Ammon's horn (tissue), 1 donor: ENCODE measurements at places on chromosomes 6 and 20.
A peak's percentile ranks its signal among the peaks of the same experiment; 100 is the strongest.

DNA sequence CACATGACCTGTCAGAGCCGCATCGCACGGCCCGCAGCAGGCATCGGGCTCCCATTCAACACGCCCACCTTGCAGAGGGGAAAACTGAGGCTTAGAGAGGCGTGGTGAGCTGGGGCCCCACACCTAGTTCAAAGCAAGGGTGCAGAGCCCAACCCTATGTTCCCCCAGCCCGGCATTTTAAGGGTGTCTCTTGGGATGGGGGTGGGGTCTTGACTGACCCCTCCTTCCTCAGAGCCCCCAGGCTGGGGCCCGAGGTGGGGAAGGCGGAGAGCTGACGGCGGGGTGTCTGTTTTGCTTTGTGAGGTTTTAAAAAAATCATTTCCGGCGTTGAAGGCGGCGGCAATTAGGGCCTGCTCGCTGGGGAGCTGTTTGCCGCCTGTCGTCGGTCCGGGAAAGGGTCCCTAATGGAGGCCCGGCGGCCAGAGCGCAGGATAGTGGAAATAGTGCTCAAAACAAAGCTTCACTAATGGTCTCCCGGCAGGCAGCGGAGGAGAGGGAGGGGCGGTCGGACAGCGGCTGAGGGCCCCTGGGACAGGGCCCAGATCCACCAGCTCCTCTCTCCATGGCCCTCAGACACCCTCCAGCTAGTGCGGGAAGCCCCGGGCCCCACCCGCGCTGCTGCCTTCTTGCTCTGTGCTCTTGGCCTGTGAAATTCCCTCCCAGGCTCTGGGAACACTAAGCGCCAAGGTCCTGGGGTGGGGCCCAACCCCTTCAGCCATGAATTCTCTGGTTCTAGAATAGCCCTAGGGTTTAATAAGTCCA is 11.9 kb downstream of the VSTM2L start:
- DNase-seq, result no peak

GRCh38 chr20:8509809-8510208 is 377.7 kb downstream of the PLCB1 start:
- no peak for DNase-seq

DNA sequence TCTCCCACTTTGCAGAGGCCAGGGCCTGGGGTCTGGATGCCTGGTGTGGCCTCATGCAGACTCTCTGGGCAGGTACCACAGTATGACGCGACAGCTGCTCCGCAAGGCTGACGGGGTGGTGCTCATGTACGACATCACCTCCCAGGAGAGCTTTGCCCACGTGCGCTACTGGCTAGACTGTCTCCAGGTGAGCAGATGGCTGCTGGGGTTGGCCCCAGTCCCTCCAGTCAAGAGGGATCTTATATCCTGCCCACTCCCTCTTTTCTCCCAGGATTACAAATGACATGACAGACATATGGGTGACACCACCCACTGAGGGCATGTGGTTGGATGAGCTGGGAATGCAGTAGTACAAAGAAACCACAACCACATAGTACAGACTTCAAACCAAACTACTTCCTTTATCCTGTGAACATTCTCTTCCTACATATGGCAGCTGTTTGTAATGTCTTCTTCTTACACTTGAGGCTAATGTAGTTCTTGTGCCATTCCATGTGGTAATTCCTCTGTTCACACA is 29.9 kb downstream of the RAB44 start:
- no peak for DNase-seq

- no peak for DNase-seq
Measured at GRCh38 chr6:122645256-122645655, 35.1 kb downstream of the PKIB start.

DNA sequence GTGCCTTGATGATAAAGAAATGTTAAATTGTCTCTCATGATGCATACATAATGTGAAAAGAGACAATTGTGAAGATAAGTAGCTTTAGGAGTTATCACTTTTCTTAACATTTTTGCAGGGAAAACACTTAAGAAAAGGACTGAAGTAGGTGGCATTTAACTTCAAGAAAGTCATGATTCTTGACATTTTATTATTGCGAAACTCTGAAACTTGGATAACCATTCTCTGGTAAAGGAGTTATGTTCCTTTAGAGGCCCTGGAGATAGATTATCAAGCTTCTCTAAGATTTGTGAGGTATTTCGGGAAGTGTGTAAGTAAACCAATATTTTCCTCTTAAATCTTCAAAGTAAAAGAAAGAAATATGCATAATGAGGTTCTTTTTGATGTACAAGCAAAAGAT is 38.5 kb downstream of the HTR1B start:
- DNase-seq, result no peak

- no peak for DNase-seq
Measured at GRCh38 chr6:121619987-121620740, 184.7 kb downstream of the GJA1 start.

DNA sequence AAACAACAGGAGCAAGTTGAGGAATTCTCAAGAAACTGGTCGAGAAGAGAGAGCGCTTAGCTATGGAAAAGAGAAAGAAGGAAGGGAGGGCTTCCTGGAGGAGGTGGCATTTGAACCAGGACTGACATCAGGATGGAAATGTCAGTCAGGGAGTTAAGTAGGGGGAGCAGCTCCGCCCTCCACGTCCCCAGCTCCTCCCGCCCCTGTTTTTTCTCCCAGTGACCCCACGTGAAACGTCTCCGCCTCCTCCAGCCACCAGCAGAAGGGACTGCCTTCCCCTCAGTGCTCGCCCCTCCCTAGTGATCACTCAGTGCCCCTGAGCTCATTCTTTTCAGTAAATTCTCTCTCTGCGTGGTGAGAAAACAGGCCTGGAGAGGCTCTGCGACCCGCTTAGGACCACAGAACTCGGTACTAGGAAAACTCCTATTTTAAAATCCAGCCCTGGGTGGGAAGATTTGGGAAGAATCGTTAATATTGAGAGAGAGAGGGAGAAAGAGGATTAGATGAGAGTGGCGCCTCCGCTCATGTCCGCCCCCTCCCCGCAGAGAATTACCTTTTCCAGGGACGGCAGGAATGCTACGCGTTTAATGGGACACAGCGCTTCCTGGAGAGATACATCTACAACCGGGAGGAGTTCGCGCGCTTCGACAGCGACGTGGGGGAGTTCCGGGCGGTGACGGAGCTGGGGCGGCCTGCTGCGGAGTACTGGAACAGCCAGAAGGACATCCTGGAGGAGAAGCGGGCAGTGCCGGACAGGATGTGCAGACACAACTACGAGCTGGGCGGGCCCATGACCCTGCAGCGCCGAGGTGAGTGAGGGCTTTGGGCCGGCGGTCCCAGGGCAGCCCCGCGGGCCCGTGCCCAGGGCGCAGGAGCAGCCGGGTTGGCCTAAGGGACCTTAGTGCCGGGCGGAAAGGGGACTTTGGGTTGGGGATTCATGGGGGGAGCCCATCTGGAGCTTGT is 4.6 kb downstream of the HLA-DPB1 start:
- peak; percentile 68 for DNase-seq

DNA sequence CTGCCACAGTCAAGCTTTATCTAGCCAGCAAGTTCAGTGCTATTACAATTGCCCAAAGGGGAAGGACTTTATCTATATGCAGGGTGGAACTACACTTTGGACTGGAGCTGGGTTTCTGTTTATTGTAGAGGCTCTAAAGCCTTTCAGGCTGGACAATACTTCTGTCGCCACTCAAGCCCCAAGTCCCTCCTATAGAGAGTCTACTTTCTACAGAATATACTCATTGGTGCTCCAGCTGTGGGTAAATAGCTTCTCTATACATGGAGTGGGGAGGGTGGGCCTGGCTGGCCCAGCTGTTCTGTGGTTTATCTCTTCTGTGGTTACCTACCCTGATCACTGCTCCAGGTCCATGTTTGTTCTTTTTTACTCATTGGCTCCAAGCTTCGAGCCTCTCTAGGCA is 151.8 kb upstream of the MYLIP start:
- DNase-seq, result no peak

DNA sequence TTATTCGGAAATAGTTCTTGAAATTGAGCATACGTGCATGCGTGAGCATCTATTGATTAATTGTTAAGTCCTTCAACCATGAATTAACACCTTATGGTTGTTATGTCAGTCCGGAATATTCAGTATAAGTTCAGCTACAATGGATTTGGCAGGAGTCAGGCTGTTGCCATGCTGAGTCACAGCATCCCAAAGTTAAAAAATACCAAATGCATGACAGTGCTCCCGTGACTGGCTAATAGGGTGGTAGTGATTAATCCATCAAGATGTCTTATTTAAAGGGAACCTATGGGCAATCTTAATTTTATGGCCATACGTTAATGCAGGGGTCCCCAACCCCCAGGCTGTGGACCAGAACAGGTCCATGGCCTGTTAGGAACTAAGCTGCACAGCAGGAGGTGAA is 10.5 kb downstream of the RAE1 start:
- DNase-seq, result no peak

- peak; percentile 51 for DNase-seq
Measured at GRCh38 chr20:51497542-51498467, 44.7 kb downstream of the NFATC2 start.

- peak; percentile 44 for DNase-seq
Measured at GRCh38 chr20:17533396-17533795, 2.2 kb upstream of the BFSP1 start.

- DNase-seq, result peak; percentile 32
Measured at GRCh38 chr6:105482227-105482844, 79.5 kb upstream of the PREP start.

GRCh38 chr20:59017493-59018231 is 1.6 kb upstream of the TUBB1 start:
- no peak for DNase-seq

DNA sequence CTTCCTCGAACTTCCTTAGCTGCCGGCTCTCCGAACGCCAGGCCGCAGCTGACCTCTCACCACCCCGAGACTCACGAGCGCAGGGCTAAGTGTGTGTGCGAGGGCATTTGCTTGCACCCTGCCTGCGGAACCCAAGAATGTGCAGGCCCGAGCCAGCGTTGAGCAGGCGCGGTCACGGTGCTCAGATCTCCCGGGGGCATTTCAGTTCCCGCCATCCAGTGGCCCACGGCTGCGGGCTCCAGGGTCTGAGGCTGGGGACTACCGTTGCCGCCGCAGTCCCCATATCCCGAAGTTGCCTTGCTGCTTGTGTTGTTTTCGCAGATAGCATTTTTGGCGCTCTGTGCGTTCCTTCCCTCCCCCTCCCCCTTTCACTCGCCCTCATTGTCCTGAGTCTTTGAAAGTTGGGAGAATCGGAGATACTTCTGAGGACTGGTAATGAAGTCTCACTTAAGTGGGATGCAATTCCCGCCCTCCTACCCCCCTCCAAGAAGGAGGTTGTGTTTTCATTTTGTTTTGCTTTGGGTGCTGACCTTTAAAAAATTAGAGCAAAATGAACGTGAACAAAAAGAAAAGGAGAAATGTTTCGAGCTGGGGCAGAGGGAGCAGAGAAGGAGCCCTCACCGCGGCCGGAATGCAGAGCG is 1.7 kb downstream of the NR2E1 start:
- DNase-seq, result no peak

GRCh38 chr6:150269857-150270223 is 99.0 kb upstream of the IYD start:
- no peak for DNase-seq

DNA sequence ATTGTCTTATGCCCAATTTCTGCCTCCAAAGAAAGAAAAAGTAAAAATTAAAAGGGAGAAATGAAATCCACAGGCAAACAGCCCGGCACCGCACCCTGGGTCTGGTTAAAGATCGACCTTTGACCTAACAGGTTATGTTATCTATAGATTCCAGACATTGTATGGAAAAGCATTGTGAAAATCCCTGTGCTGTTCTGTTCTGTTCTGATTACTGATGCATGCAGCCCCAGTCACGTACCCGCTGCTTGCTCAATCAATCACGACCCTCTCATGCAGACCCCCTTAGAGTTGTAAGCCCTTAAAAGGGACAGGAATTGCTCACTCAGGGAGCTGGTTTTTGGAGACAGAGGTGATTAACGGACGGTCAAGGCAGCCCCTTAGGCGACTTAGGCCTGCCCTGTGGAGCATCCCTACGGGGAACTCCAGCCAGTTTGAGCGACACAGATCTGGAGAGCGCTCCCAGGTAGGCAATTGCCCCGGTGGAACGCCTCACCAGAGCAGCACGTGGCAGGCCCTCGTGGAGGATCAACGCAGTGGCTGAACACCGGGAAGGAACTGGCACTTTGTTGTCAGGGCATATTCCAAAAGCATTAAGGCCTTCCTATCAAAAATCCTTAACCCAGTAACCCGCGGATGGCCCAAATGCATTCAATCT is 12.0 kb upstream of the HFE start:
- no peak for DNase-seq

DNA sequence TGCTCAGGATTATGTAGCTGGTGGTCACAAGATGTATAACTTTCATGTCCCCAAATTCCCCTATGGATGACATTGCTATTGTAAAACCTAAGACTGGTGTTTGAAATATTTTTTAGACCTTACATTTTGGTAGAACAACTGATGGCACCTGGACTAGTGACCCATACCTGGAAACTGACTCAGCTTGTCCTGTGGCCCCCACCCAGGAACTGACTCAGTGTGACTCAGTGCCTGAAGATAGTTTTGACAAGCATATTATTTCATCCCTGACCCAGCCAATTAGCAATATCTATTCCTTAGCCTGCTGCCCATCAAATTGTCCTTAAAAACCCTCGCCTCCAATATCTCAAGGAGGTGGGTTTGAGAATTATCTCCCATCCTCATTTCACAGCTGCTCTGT is 90.9 kb upstream of the GRIK2 start:
- DNase-seq, result no peak

DNA sequence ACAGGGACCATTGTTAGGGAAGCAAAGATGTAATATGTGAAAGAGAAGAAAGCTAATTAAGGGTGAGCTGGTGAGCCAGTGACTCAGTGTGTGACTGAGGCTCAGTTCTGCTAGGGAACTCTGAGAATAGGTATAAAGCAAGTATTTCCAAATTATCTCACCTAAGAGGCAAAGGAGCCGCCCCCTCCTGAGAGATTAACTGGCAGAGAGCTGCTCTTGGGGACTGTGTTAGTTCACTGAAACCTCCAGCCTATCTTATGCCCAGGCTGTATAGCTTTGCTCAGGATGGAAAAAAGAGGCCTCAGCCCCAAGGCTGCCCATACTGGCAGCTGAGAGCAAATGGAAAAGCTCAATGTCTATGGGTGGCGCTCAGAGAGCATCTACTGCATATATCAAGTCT is 152.0 kb downstream of the PAK5 start:
- no peak for DNase-seq

GRCh38 chr6:64330694-64331307 is 695.2 kb downstream of the PHF3 start:
- DNase-seq, result peak; percentile 73
